Thyroid gland (tissue), 4 donors: ENCODE measurements at places on chromosomes 12 and 14. TPM values are rescaled to one million over a fixed set of nuclear protein-coding genes. Genes with fewer than 3 reads are reported as not detected.

Gene SIRT4
- total RNA-seq: 3.1 TPM

Gene KRT72
- total RNA-seq: not detected

Gene HPD
- 1.2 TPM for total RNA-seq

Gene PLEKHG7
- not detected for total RNA-seq

DNA sequence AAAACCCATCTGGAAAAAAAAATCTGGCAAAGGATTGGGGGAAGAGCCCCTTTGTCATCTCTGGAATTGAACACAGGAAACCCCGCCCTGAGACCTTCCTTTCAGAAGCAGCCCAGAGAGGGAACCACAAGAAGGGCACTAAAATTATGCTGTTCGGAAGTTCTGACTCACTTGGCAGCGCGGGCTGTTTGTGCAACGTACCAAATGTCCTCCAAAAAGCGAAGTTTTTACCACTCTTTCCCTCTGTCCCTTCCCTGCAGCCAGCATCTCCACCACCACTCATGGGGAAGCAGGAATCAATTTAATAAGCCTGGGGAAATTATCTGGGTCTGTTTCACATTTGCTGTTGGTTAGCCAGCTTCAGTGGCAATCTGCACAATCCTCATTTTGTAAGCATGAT lies 3.2 kb upstream of the SYNE3 start:
- H3K4me3 ChIP-seq: no peak overlapping the region
- H3K27me3 ChIP-seq: no peaks in the 10 kb centered on the region
- H3K27ac ChIP-seq: peak overlapping the region; percentile 9
- H3K36me3 ChIP-seq: no peaks in the 10 kb centered on the region

DNA sequence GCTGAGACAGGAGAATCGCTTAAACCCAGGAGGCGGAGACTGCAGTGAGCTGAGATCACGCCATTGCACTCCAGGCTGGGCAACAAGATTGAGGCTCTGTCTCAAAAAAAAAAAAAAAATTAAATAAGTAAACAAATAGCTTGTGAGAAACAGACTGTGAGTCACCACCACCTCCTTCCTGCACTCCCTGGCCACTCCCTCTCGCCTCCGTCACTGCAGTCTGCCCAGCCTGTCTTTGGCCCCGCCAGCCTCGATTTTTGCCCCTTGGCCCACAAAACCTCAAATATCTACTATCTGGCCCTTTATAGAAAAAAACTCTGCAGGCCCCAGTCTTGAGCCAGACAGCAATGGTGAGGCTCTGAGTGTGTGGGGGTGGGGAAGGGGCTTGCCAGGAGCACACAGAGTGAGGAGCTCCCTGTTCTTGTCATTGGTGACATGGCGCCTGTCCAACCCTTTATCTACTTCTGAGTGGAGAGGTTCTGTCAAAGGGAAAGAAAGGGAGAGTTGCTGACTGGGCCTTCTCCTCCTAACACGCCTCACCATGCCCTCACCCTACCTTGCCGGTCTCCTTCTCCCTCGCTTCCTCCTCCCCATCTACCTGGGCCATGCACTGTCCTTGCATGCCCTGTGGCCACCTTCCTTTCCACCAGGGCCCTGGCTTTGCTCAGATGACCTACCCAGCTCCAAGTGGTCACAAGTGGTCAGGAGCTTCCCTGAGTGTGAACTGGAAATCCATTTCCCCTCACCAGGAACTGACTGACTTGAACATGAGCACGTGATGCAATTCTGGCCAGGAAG lies 22.1 kb downstream of the LGMN start:
- DNase-seq: peak; percentile 27
- H3K4me1 ChIP-seq: peaks cover 22% of the 10 kb centered on the region
- no peaks in the 10 kb centered on the region for H3K27me3 ChIP-seq
- peaks cover 5% of the 10 kb centered on the region for H3K36me3 ChIP-seq

DNA sequence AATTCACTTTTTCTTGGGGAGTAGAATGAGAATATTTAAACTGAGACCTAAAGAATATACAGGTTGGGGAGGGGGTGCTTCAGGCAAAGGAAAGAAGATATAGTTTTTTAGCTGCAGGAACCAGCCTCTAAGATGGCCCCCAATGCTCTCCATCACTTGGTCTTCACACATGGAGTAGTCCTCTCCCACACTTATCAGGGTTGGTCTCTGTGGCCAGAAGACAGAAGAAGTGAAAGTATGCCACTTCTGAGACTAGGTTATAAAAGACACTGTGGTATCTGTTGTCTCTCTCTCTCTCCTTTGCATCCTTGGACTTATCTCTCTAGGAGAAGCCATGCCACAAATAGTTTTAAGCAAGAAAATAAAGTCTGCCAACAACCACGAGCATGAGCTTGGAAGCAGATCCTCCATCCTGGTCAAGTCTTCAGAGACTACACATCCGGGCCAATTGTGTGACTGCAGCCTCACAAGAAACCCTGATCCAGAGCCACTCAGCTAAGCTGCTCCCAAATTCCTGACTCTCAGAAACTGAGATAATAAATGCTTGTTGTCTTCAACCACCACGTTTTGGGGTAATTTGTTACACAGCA lies 18.0 kb downstream of the PUS7L start:
- no peaks in the 10 kb centered on the region for H3K27me3 ChIP-seq
- H3K4me1 ChIP-seq: no peaks in the 10 kb centered on the region

DNA sequence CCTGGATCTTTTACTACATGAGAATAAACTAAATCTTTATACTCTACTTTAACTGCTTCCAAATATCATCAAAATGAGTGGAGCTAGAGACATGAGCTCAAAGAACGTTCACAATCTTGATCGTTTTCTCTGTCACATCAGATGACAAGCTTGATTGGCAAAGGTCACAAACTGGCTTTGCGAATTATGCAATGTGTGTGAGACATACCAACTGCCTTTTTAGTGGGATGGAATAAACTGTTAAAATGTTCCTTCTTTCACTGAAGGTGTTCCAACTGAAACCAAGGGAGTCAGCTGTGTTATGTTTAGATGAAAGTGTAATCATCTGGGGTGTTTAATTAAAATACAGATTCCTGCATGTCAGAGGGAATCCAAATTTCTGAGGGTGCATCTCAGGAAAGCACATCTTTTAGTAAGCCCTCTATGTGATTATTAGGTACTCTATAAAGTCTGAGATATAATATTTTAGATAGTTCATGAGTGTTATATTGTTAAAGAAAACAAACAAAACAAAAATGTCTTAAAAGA lies 21.9 kb downstream of the KITLG start:
- no peaks in the 10 kb centered on the region for H3K27me3 ChIP-seq
- H3K4me1 ChIP-seq: peaks cover 11% of the 10 kb centered on the region
- H3K36me3 ChIP-seq: no peaks in the 10 kb centered on the region
- no peak for DNase-seq
- no peak overlapping the region for H3K27ac ChIP-seq

DNA sequence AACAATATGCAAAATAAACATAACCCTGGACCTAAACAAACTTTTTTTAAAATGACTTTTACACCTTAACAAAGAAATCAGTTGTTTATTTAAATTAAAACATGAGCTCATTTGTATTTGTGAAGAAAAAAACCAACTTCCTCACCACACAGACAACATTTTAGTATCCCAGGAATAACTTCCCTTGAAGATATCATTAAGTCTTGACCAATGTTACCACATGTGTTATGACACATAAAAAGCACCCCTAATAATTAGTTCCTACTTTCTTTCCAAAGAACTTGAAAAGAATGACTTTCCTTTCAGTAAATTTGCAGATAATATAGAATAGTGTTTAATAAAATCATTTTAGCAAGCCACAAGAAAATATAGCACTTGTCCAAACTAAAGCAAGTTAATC lies 42.4 kb downstream of the DUSP16 start:
- H3K4me3 ChIP-seq: no peak overlapping the region
- H3K27me3 ChIP-seq: no peaks in the 10 kb centered on the region
- H3K27ac ChIP-seq: no peak overlapping the region
- DNase-seq: no peak

GRCh38 chr14:24439830-24440605 lies 2.6 kb downstream of the SDR39U1 start:
- no peak overlapping the region for H3K4me3 ChIP-seq
- peak overlapping the region; percentile 9 for H3K27ac ChIP-seq
- H3K27me3 ChIP-seq: no peaks in the 10 kb centered on the region
- DNase-seq: no peak
- H3K4me1 ChIP-seq: peaks cover 39% of the 10 kb centered on the region

DNA sequence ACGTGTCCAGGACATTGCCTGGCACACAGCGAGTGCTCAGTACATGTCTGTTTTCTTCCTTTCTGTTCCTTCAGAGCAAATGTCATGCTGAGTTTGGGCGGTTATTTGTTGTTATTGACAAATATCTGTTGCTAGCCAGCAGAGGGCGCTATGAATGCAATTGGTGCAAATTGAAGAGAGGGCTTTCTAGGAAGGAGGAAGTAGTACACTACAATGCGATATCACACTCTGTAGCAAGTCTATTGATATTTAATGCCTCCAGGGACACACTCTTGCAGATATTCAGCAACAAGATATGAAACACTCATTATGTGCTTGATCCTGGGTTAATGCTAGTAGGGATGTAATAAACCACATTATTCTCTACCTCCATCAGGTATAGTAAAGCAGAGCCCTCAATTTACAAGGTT lies 267.3 kb upstream of the SRRM4 start:
- no peak overlapping the region for H3K4me3 ChIP-seq
- peak; percentile 2 for DNase-seq
- no peaks in the 10 kb centered on the region for H3K36me3 ChIP-seq

- H3K4me1 ChIP-seq: no peaks in the 10 kb centered on the region
- H3K4me3 ChIP-seq: no peak overlapping the region
- DNase-seq: no peak
- H3K36me3 ChIP-seq: no peaks in the 10 kb centered on the region
- no peaks in the 10 kb centered on the region for H3K27me3 ChIP-seq
Measured at GRCh38 chr12:79275631-79276030, 411.1 kb downstream of the SYT1 start.

DNA sequence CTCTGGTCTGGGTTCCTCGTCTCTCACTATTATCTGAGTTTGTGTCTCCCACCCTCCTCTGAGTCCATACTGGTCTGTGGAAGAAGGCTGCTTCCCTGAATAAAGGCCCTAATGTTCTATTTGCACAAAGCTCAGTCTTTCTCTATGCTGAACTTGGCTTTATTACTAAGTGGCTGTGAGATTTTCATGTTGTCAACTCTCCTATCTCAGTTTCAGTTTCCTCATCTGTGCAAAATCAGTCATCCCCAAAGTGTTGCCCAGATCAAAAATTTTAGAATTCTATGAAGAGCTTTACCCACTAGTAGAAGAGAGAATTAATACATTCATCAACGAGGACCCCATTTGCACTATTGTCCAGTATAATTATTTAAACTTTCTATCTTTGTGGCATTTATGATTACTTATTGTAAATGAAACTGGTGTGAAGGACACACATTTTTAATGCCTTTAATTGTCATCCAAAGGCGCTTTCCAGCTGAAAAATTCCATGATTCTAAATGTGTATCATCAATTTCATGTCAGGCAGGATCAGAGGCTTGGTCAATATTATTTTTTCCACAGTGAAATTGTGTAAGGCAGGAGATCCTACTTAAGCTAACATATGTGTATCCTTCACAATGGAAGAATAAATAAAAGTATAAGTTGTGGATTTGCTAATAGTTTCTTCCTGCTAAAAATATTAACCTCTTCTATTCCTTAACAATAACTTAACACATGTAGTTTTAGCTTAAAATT lies 79.1 kb upstream of the EEA1 start:
- H3K36me3 ChIP-seq: no peaks in the 10 kb centered on the region
- H3K27me3 ChIP-seq: no peaks in the 10 kb centered on the region
- DNase-seq: no peak
- no peak overlapping the region for H3K4me3 ChIP-seq
- no peaks in the 10 kb centered on the region for H3K4me1 ChIP-seq

GRCh38 chr12:3255057-3255456 lies 177.9 kb downstream of the TSPAN9 start:
- DNase-seq: no peak

GRCh38 chr12:71109834-71110233 lies 48.0 kb downstream of the TSPAN8 start:
- no peaks in the 10 kb centered on the region for H3K4me1 ChIP-seq
- H3K27ac ChIP-seq: no peak overlapping the region
- no peak overlapping the region for H3K4me3 ChIP-seq
- DNase-seq: no peak
- no peaks in the 10 kb centered on the region for H3K36me3 ChIP-seq

DNA sequence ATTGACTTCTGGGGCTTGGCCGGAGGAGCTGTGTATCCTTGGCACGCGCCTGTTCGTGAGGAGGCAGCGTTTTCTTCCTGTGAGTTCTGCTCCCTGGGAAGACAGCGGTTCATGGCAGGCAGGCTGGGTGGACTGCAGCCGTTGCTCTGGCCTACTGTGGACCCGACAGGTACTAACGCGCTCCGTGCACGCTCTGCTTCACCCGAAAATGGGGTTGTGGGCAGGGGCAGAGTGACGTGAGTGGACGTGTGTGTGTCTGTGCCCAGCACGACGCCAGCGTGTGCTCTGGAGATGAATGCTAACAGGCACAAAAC lies 179.1 kb downstream of the KIF26A start:
- no peak for DNase-seq
- no peaks in the 10 kb centered on the region for H3K27me3 ChIP-seq
- H3K4me1 ChIP-seq: no peaks in the 10 kb centered on the region
- no peak overlapping the region for H3K4me3 ChIP-seq
- no peak overlapping the region for H3K27ac ChIP-seq

- H3K27me3 ChIP-seq: no peaks in the 10 kb centered on the region
- H3K4me1 ChIP-seq: no peaks in the 10 kb centered on the region
- H3K4me3 ChIP-seq: no peak overlapping the region
- H3K27ac ChIP-seq: no peak overlapping the region
- no peaks in the 10 kb centered on the region for H3K36me3 ChIP-seq
Measured at GRCh38 chr12:105832806-105833205, 305.9 kb downstream of the NUAK1 start.

DNA sequence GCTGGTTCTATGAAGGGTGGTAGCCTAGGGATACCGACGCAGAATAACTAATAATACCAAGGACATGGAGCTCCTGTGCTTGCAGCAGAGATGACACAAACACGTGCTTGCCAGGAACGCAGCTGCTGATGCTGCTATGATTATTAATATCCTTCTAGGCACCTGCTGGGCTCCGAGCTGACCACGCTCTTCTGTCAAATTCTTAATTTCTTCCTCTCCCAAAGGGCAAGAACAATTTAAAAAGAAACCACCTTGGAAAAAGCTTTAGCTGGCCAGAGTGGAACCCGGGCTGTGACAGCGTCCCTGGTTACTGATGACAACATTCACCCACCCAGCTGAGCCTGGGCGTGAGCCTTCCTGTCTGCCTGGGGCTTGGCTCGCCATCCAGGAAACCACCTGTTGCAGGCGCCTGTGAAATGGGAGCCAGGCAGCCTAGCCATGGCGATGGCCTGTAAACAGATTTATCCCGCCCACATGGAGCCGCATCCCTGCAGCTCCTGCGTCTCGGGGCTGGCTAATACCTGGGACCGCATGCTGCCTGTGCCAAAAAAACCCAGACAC lies 28.8 kb downstream of the CLMN start:
- peaks cover 11% of the 10 kb centered on the region for H3K4me1 ChIP-seq
- DNase-seq: no peak
- H3K27ac ChIP-seq: peak overlapping the region; percentile 19

- no peak overlapping the region for H3K4me3 ChIP-seq
- H3K27me3 ChIP-seq: no peaks in the 10 kb centered on the region
- no peak overlapping the region for H3K27ac ChIP-seq
- H3K36me3 ChIP-seq: no peaks in the 10 kb centered on the region
- DNase-seq: no peak
- no peaks in the 10 kb centered on the region for H3K4me1 ChIP-seq
Measured at GRCh38 chr12:130669205-130669557, 46.9 kb downstream of the RIMBP2 start.

GRCh38 chr12:104792570-104792969 lies 165.5 kb downstream of the SLC41A2 start:
- DNase-seq: no peak
- no peaks in the 10 kb centered on the region for H3K27me3 ChIP-seq
- no peak overlapping the region for H3K27ac ChIP-seq
- H3K4me1 ChIP-seq: no peaks in the 10 kb centered on the region
- no peaks in the 10 kb centered on the region for H3K36me3 ChIP-seq
